Foreskin keratinocyte (primary cell): ENCODE measurements at places on chromosomes 2 and 18. TPM values are rescaled to one million over a fixed set of nuclear protein-coding genes. Genes with fewer than 3 reads are reported as not detected.

Gene ACTG2
- polyA plus RNA-seq: 0.16 and 0.47 TPM in 2 replicates

Gene EGR4
- polyA plus RNA-seq: not detected in 2 replicates

Gene CDH7
- polyA plus RNA-seq: not detected in 2 replicates

Gene CPLX4
- polyA plus RNA-seq: not detected in 2 replicates

Gene CFAP221
- polyA plus RNA-seq: not detected in 2 replicates

Gene PDE1A
- not detected in 2 replicates for polyA plus RNA-seq

Gene IL37
- polyA plus RNA-seq: 0.43 and 0.57 TPM in 2 replicates

Gene FIGN
- polyA plus RNA-seq: 0.57 and 0.95 TPM in 2 replicates

Gene QPCT
- polyA plus RNA-seq: 4.0 and 6.4 TPM in 2 replicates

Gene SNORC
- 0.63 and 0.89 TPM in 2 replicates for polyA plus RNA-seq

Gene KLF11
- polyA plus RNA-seq: 1.9 and 2.1 TPM in 2 replicates

Gene ST6GAL2
- polyA plus RNA-seq: 0.02 TPM in 1 of 2 replicates, not detected in the other

Gene IL36A
- not detected in 2 replicates for polyA plus RNA-seq

Gene C1QL2
- not detected in 2 replicates for polyA plus RNA-seq

Gene MC4R
- not detected in 2 replicates for polyA plus RNA-seq

Gene DYSF
- polyA plus RNA-seq: 0.52 and 0.57 TPM in 2 replicates

Gene CYS1
- 0.14 and 0.20 TPM in 2 replicates for polyA plus RNA-seq

Gene PRSS56
- polyA plus RNA-seq: not detected in 2 replicates

Gene THSD7B
- 0.01 TPM in 1 of 2 replicates, not detected in the other for polyA plus RNA-seq

Gene TNFRSF11A
- polyA plus RNA-seq: 0.39 and 0.58 TPM in 2 replicates
